ENCODE measurements at places on chromosomes 6 and 20. TPM values are rescaled to one million over a fixed set of nuclear protein-coding genes. Genes with fewer than 3 reads are reported as not detected.

Gene NCOA6
- total RNA-seq: 28.9 TPM

Gene FITM2
- total RNA-seq: 10.5 TPM

Gene GJA10
- total RNA-seq: not detected

Gene HTR1E
- total RNA-seq: not detected

Gene TCF15
- not detected for total RNA-seq

Gene BPIFA1
- not detected for total RNA-seq

Gene MEI4
- total RNA-seq: 0.05 TPM

Gene MUC21
- total RNA-seq: not detected

Gene TSBP1
- not detected for total RNA-seq

Gene FOXC1
- 6.7 TPM for total RNA-seq

Gene PLCB4
- total RNA-seq: 1.5 TPM

Gene LY6G6D
- total RNA-seq: not detected

Gene ZKSCAN8
- total RNA-seq: 18.4 TPM

Gene EFCAB8
- 1.1 TPM for total RNA-seq
